ENCODE measurements at places on chromosomes 13 and 19.

- no peak for DNase-seq
Observed at GRCh38 chr19:32651729-32652140, 23.2 kb downstream of the ANKRD27 start.

DNA sequence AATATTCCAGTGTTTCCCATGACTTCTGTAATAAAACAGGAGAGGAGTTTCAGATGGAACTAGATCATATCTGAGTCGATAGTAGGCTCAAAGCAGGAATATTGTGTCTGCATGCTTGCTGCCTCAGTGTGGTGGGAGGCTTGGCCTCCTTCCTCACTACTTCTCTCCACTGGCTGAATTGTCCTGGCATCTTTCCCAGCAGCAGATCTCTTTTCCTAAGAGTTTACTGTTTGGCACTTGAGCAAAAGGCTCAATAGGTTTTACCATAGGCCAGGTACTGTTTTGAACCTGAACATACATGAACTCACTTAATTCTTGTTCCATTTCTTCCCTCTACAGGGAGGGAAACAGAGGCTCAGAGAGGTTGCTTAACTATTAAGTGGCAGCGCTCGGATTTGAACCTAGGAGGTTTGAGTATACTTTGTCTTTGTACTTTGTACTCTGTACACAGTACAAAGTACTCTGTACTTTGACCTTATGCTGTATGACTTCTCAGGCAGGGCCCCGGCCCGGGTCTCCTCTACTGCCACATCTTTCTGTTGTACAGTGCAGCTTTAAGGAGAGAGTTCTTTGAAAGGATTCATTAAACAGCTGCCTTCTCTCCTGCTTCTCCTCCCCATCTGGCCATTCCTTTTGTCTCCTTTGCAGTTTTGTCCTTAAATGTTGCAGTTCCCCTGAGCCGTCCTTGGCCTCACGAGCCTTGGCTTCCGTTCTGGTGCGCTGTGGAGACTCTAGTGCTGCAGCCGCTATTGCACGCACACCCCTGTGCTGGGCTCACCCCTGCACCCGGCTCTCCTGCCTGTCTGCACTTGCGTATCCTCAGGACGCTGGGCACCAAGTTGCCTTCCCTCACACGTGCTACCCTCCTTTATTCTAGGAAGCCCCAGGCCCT lies 8.1 kb downstream of the B3GLCT start:
- no peak for DNase-seq

GRCh38 chr19:15684828-15685227 lies 11.9 kb downstream of the CYP4F12 start:
- DNase-seq, result no peak

DNA sequence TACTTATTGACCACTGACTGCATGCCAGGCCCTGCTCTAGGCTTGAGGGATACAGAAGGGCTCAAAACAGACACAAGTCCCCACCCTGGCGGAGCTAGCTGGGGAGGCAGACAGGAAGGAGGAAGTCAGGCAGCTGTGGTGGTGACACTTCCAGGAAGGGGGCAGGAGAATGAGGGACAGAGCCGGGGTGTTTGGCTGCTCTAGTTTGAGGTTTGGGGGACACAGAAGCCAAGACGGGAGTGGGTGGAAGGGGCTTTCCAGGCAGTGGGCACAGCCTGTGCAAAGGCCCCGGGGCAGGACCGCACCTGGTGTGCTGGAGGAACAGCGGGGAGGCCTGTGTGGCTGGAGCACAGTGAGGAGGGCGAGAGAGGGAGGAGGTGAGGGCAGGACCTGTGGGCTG lies 4.0 kb downstream of the MRPL54 start:
- no peak for DNase-seq

GRCh38 chr13:84867246-84867645 lies 932.0 kb downstream of the SLITRK6 start:
- DNase-seq, result no peak

- peak; percentile 100 for DNase-seq
Observed at GRCh38 chr19:48713864-48714755, 5.4 kb downstream of the MAMSTR start.

Data from NCI-H1417 (cell line).